ENCODE measurements at places on chromosomes 3 and 15.

DNA sequence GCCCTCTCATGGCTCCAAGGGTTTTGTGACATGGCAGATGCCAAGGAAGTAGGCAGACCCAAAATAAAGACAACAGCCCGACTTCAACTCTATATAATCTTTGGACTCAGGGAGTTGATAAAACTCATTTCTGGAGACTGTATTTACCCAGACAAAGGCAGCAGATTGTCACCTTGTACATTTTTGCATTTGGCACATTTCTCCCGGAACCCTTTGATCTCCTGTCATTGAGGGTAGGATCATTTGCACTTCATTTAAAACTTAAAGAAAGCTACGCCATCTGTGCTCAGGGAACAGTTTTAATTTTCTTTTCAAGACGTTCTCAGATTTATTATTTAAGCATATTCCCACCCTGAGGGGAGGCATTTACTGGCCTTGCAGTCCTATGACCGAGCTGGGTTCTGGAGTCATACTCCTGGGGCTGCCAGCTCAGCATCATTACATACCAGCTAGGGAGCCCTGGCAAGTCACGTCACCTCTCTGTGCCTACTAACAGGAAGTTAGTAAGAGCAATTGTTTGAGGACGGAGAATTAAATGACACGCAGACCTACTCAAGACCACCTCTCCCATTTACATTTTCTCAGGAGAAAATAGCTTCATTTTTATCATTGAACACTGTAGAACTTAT, 5.9 kb downstream of the CDCP1 start:
- DNase-seq = peak; percentile 29

GRCh38 chr3:78235841-78236240, 1195.9 kb downstream of the ROBO2 start:
- DNase-seq = no peak

- no peak for DNase-seq
These were observed 2.4 kb downstream of the MUC4 start for GRCh38 chr3:195809291-195809785.

DNA sequence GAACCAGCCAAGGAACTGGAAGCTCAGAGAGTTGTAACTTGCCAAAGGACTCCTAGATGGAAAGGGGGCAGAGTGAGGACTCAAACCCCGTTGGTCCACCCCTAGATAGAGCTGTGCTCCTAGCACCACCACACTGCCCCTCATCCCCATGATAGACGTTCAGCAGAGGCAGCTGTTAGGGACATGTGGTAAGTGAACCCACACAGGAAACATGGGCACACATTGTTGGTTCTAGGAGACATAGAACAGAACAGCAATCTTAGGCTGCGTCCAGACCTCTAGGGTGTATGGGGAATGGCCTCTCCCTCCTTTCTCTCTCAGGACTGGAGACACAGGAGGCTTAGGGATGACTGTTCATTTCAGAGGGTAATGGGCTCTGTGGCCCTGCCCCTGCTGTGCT, 102.7 kb downstream of the ANP32A start:
- no peak for DNase-seq

DNA sequence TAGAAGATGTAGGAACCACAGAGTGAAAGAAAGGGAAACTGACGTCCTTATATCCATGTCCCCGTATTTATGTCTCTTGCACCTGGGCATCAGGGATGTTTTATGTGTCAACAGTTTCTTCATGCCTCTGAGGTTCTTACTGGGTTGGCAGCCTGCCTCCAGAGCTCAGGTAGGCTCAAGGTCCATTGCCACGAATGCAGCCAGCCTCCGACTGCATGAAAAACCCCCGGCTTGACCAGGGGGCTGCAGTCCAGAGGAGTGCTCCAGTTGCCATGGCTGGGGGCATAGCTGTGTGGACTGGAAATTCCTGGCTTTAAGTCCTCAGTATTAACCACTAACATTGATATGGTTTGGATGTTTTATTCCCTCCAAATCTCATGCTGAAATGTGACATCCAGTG, 2.8 kb upstream of the CSPG5 start:
- no peak for DNase-seq

DNA sequence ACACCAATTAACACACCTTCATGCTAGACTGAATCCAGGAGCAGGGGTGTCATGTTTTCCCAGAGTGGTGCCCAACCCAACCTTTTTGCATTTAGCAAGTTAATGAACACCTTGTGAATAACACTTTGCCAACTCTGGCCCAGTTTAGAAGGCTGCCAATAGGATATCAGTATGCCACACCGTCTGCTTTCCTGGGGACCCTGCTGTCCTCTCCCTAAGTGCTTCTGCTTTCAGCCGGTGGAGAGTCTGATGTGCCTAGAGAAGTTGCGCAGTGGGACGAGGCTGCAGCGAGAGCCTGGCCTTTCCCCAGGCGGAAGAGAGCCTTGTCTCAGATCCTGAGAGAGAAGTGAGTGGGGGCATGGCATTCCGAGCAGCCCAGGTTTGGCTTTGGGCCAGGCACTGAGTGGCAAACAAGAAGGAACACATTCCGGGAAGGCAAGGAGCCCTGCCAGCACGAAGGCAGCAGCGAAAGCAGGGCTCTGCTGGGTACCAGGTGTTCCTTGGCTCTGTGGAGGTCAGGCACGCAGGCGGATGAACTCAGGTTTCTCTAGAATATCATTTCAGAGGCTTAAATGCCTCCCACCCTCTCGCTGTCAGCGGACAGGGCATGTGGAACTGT, 36.9 kb downstream of the SENP8 start:
- peak; percentile 42 for DNase-seq

DNA sequence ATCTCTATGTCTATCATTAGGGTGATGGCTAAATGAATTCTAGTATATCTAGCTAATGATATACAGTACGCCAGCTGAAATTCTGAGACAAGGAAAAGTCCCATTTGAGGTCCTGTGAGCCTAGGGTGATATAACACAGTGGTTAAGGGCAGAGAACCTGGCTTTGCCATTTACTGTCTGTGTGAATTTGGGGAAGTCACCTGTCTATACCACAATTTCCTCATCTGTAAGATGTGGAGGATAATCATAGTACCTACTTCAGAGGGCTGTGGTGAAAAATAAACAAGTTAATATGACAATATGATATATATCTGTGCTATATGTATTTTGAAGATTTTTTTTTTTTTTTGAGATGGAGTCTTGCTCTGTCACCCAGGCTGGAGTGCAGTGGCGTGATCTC, 9.8 kb upstream of the ANKDD1A start:
- no peak for DNase-seq

- no peak for DNase-seq
These were observed 94.7 kb downstream of the PIK3CB start for GRCh38 chr3:138740072-138740471.

GRCh38 chr3:165156757-165157420, 39.3 kb downstream of the SLITRK3 start:
- DNase-seq = no peak

DNA sequence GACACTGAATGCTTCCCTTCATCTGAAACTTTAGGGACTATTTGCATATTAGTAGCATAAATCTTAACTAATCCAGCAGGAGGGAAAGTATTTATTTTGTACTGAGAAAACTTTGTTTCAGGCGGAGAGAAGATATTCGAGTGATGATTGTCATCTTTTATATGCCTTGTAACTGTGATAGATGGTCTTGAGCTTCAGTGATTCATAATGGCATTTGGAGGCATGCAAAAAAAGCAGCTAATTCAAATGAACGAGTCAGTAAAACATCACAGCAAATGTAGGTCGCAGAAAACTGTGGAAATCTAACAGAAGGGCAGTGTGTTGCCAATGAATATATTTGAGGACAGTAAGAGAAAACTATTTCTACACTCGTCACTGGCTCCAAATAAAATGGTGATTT, 643.7 kb upstream of the NAALADL2 start:
- DNase-seq = no peak

DNA sequence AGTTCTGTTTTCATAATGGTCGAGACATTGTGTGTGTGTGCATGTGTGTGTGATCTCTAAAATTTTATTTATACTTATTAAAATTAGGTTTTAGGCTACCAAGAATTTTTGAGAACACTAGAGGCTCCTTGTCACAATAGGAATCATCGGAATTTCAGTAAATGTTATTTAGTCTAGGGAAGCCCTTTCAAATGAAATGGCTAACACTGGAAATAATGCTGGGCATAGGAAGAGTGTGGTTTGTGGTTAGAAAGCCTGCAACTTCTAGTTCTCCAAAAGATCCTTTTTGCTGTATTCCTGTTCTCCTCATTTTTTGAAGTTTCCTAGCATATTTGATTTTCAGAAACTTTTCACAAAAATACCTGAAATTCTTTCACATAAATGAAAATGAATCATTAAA, 92.5 kb upstream of the MBNL1 start:
- DNase-seq = peak; percentile 23

DNA sequence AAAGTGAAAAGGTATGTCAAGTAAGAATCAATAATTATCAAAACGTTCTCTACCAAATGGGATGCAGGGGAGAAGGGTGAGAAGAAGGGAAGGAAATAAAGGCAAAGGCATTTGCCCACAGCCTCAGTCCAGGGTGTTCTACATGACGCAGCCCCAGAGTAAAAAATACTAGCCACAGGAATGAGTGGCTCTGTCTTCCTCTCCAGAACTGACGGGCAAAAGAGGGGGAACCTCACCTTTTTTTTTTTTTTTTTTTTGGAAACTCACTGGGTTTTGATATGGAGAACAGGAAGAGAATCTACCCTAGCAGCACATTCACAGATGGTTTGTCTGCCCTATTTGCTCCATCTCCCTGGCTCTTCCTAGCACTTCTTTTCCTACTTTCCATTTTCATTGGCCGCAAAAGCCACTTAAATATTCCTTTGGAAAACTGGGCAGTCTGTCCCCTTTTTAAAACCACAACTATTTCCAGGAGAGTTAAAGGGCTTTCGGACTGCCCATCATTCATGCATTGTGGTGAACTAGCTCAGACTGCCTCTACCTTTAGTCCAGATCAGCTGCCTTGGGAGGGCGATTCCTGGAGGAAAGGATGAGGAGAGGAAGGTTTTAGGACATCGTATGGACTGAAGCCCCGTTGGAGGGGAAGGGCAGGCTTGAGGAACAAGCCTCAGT, 28.2 kb downstream of the B3GNT5 start:
- DNase-seq = no peak

- peak; percentile 75 for DNase-seq
These were observed 5.5 kb upstream of the GP5 start for GRCh38 chr3:194404365-194405140.

DNA sequence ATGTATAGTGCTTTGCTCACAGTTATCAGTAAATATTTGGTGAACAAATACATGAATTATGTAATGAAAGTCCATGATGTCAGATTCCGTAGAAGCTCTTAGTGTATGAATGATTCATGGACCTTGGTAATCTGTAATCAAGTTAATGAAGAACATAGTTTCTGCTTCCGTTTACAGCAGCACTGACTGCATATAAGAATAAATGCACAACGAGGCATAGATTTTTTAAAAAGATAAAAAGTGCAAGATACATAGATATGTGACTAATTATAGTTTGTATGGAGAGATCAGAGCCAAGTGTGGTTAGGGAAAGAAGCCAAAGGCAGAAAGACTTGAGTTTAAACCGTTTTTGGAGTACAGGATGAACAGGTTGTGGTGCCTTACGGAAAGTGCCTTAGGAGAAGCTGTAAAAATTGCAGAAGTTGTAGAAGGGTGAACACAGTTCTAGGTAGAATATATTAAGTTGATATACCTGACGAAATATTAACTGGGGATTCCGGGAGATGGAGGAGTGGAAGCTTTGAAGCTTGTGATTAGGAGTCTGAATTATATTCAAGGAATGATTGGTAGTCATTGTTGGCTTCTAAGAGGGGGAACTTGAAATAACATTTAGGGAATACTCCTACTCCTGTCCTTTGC, 293.1 kb downstream of the NLGN1 start:
- DNase-seq = no peak

- DNase-seq = peak; percentile 43
These were observed 664 bp downstream of the PPCDC start for GRCh38 chr15:75023872-75024636.

GRCh38 chr3:29481249-29481648, 200.4 kb downstream of the RBMS3 start:
- no peak for DNase-seq
